Activated effector memory CD4-positive, alpha-beta T cell treated with Interleukin-2 at 50 U/mL for 16 hours (primary cell): ENCODE measurements at places on chromosomes 2 and 18.

GRCh38 chr18:63368611-63369010 is 1.6 kb upstream of the KDSR start:
- DNase-seq = no peak

GRCh38 chr2:69715964-69716363 is 26.0 kb upstream of the ANXA4 start:
- DNase-seq = no peak

DNA sequence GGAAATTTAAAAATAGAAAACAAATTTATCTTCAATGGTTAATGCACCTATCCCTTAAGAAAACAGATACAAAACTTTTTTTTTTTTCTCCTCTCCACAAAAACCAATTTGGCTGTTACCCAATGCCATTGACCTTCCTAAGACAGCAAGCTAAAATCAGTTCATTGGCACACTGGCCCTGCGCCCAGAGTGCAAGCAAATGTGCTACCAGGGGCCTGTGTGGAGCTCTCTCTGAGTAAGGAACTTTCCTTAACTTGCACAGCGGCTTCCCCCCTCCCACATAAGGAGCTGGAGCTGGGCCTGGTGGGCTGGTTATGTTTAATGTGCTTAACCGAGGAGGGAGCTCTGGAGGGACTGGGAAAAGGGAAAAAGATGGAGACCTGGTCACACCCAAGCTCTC is 17.6 kb upstream of the POU3F3 start:
- DNase-seq = no peak

- DNase-seq = no peak
Measured at GRCh38 chr2:233173115-233173514, 78.4 kb upstream of the ATG16L1 start.

DNA sequence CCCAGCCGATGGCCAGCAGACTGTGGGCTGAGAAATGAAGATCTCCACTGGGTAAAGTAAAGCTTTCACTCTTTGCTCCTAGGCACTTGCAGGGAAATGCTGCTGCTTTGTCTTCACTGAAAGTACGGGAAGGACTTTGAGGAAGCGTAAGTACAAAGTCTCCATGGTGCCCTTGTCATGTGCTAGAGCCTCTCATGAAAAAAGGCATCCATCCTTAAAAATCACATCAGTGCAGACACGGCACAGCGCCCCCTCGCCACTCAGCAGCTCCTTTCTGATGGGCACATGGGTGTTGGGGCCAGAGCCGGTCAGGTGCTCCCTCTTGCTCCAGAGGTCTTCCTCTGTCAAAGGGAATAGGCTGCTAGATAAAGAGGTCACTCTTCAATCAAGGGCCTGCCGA is 109.0 kb upstream of the STPG4 start:
- no peak for DNase-seq

GRCh38 chr2:159508140-159508539 is 108.2 kb downstream of the BAZ2B start:
- no peak for DNase-seq

- DNase-seq = no peak
Measured at GRCh38 chr2:240277073-240277806, 136.8 kb upstream of the OTOS start.

- DNase-seq = no peak
Measured at GRCh38 chr2:240134956-240135520, 1.1 kb downstream of the COPS9 start.

DNA sequence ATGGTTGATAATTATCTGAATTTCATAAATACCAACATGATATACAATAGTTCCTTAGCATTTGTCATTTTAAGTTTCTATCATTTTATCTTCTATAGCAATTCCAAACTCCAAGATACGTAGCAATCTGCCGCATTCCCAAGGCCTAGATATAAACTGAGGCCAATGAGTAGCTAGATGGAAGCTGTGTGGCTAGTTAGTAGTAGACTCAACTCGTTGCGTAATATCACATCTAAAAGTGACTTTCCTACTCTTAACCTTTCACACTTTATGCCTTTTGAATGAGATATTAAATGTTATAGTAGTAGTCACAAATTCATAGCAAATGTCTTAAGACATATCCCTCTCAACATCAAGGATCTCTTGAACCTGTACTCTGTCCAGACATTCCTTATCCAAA is 33.6 kb downstream of the WDSUB1 start:
- DNase-seq = no peak
